SK-N-DZ (cell line): ENCODE measurements at places on chromosomes 6 and 20.
A peak's percentile ranks its signal among the peaks of the same experiment; 100 is the strongest.

GRCh38 chr6:14665827-14666724 is 548.5 kb downstream of the CD83 start:
- no peak for DNase-seq

GRCh38 chr6:87728706-87729105 is 26.7 kb upstream of the AKIRIN2 start:
- DNase-seq: no peak

DNA sequence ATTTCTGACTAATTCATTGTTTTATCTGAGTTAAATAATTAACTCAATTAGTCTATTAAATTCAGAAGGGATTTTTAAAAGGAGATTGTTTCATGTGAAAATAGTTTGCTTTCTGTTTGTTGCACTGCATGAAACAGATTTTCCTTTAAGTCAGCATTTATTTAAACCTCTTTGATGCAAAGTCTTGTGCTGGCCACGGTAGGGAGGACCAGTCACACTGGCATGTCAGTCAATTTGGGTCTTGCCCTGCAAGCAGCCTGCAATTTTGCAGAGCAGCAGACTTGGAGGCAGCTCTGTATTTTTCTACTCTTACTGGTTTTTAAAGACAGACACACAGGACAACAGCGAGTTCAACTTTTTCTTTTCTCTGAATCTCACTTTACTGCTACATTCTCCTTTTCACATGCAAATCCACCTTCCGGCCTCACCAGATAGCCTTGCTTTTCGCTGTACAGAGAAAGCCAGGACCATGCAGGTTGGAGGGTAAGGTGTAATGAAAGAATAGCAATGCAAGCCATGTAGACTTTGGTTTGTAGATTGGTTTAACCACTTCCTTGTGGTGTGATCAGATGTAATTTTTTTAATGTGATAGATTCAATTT is 689.9 kb upstream of the AGPAT4 start:
- no peak for DNase-seq

DNA sequence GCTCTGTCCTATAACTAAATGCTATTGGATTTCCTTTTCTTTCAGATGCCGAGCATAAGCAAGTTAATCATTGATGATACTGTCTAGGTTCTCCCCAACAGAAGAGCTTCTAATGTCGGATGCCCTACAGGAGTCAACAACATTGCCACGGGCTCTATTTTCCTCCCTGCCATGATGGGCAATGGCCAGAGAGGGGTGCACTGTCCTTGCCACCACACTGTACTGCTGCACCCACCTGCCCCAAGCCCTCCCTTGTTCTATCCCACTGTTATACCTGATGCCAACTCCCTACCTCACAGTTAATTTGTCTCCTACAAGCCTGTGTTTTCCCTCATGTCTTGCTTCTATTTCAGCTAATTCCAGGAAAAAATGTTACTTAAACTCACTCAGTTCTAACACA is 773.6 kb upstream of the CHD6 start:
- no peak for DNase-seq

DNA sequence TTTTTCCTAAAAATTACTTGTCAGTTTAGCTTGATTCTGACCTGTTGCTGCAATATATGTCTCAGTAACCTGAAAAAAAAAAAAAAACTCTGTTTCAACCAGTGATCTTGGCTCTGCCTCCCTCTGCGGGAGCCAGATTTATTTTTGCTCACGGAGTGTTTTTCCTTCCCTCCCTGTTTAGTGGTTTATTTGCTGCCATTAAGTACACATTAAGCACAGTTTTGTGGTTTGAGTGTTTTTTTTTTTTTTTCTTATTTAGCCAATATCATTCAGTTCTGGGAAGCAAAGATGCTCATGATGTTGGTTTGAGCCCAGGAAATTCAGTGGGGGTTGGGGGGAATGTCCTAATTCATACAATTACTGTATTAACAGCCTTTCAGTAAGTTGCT is 110.1 kb upstream of the GPR6 start:
- DNase-seq: no peak

GRCh38 chr6:43972913-43973300 is 154.3 kb downstream of the MRPL14 start:
- DNase-seq: no peak

DNA sequence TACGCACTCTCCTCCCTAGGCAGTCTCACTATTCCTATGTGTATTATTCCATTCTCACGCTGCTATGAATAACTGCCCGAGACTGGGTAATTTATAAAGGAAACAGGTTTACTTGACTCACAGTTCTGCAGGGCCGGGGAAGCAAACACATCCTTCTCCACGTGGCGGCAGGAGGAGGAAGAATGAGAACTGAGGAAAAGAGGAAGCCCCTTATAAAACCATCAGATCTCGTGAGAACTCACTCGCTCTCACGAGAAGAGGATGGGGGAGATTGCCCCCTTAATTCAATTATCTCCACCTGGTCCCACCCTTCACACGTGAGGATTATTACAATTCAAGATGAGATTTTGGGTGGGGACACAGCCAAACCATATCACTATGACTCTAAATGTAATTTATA is 61.9 kb downstream of the ECT2L start:
- no peak for DNase-seq

GRCh38 chr20:5085380-5085779 is 34.4 kb downstream of the PCNA start:
- DNase-seq: no peak

- no peak for DNase-seq
These were observed 1668.6 kb downstream of the GRIK2 start for GRCh38 chr6:103062136-103062535.

GRCh38 chr6:105045526-105045925 is 88.6 kb downstream of the LIN28B start:
- DNase-seq: no peak

- DNase-seq: no peak
These were observed 7.7 kb downstream of the NRN1 start for GRCh38 chr6:5998711-5999687.

DNA sequence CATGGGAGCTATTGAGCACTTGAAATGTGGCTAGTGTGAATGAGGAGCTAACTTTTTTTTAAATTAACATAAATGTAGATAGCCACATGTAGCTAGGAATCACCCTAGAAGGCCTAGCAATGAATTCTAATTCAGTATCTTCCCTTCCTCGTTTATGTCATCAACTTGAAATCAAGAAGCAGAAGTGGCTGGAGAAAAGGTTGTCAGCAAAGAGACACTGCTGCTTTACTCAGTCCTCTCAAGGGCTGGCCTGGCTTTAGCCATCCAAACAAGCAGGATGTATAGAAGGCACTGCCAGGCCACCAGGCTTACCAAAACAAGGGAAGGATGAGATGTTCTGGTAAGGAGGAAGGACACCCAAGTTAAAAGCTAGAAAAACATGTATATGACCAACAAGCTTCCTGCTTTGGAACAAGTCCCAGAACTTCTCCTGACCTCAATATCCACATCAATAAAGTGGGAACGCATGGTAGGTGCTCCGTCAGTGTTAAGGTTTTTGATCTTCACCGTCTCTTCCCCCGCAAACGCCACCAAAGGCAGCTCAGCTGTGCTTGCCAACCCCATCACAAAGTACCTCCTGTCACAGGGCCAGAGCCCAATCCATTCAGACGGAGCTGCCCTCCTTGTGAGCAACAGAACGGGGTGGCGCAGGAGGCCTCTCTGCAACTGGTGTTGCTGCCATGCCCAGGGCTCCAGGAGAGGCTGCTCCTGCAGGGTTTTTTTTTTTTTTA is 235.8 kb upstream of the RIN2 start:
- no peak for DNase-seq

GRCh38 chr6:2531426-2532215 is 219.1 kb downstream of the MYLK4 start:
- DNase-seq: no peak

DNA sequence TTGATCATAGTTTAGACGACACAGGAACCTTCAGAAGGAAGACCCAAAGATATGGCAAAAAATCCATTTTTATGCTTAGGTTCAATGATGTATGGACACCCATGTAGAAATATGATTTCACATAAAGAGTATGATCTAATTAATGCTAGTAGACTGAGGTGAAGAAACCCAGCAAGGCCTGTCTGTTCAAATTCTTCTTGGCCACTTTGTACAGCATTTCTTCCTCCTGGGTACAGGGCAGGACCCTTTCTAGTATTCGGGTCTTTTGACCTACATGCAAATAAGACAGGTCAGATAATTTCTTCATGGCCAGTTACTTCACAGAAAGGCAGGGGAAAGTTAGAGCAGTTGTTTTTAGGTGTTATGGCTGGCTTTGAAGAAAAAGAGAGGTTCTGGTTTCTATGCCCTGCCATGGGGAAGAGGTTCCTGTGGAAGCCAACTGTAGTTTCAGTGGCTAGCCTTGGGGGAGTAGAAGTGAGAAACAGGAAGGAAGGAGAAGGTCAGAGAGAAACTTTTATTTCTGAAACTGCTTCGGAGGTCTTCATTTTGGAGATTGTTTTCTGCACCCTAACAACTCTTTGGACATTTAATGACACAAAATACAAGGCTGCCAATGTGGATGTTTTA is 208.3 kb downstream of the PTPRK start:
- DNase-seq: no peak

- DNase-seq: no peak
These were observed 24.7 kb upstream of the MICB start for GRCh38 chr6:31473244-31473643.

DNA sequence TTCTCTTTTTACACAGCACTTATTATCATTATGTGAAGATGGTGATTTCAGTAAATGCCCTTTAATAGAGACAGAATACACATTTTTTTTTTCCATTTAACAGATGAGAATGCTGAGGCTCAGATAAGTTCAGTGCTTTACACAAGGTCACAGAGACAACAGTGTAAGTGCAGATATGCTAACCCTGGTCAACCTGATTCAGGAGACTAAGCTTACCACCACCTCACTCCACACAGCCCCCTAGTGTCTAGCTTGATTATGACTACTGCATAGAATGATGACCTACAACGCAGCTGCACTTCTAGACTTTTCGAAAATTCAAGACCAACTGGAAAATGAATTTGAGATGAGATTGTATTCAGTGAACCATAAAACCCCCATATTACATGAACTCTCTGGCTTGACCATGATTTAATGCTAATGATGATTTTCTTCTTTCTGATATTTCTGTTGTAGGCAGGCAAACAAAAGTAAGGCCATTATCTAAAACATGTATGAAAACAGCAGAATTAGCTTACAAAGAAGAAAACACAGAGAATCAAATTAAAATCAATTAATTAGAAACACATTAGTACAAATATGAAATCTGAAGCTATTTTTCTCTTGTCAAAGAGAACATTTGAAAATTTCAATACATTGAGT is 212.1 kb upstream of the PHACTR1 start:
- DNase-seq: no peak

DNA sequence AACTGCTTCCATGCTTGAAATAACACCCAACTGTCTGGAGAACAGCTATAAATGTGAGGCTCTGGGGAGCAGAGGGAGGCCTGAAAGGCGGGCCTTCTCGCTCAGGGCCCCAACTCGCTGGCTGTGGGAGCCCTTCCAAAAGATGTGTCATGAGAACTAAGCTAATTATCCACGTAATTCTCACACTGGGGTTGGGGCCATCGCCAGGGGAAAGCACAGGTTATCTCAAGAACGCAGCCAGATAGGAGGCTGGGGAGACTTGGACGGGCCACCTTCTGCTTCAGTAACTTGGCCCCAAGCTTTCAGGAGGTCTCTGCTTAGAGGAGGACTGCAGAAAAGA is 1.6 kb downstream of the PXDC1 start:
- DNase-seq: no peak

DNA sequence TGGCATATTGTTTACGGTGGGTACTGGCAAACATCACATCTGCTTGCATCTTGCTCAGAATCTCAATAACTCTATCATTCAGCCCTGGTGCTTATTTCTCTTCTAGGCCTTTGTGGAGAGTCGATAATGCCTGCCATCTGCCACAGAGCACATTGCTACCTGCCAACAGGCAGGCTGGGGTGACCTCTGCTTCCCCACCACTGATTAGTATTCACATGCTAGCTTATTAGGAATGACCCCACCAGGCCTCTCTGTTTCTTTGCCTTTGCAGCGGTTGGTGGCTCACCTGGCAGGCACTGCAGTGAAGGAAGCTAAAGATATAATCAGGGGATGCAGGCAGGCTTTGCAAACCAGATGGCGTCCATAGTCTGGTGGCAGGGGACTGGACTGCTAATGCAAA is 154.5 kb downstream of the MMS22L start:
- DNase-seq: peak; percentile 23

DNA sequence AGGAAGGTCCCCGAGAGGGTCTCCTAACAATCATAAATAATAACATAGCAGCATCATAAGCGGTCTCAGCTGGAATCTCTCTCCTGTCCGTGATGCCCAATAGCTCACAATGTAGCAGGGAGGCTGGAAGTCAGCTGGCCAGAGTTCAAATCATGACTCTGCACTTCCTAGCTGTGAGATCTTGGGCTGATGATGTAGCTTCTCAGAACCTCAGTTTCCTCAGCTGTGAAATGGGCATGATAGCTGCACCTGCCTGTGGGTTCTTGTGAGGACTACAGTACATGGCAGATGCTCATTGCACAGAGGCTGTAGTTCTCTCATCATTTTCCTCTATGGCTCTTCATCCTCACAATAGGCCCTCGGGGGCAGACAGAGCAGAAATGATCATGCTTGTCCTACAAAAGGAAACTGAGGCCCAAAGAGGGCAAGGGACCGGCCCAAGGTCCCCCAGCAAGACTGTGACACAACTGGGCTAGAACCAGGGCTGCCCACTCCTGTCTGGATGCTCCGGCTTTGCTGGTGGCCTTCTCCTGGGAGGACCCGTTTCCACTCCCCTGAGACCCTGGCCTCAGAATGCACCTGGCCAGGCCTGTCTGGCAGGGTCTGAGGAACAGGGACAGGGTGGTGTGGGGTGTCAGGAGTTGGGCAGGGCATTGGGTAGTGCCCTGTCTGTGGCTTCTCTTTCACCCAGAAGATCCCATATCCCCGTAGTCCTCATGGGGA is 17.7 kb downstream of the SLC12A5 start:
- no peak for DNase-seq

GRCh38 chr6:26123675-26123946 is 36.4 kb downstream of the HFE start:
- no peak for DNase-seq

DNA sequence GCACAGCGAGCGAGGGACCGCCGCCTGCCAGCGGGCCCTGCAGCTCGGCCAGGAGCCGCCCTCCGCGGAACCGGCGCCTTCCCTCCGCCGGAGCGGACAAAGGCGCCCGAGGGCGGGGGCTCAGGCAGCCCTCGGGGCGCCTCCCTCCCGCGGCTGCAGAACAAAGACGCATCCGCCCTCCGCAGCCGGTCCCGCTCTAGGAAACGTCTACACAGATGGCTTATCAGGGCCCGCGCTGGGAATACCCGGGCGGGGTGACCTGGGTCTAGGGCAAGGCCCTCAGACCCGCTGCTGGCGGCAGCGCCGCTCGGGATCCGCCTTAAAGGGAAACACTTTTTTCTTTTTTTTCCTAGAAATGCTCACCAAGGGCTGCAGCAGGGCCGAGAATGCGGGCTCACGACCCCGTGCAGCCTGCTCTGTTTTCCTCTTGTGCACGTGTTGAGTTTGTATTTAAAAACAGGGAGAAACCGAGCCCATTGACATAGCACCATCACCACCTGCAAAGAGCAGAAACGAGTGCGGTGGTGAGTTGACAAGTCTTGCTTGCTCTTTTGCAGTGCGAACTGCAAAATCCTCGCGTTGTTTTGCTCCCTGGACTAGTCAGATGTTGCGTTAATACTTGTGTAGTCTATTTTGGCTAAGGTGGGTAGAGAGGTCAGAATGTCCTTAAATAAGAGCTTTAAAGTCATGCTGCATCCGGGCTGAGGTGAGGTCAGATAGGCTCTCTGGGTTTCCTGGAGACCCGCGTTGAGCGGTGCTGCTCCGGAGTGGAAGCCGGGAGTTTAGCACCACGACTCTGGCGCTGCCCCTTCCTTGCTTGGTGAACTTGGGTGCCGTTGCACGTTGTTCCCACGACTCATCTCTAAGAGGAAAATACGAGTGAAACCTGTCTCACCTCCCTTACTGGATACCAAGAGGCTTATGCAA is 1.1 kb upstream of the RPS6KA2 start:
- peak; percentile 81 for DNase-seq

GRCh38 chr6:6406715-6407070 is 86.2 kb upstream of the F13A1 start:
- no peak for DNase-seq
